Left colon (tissue), 2 donors: ENCODE measurements at places on chromosomes 7 and 10. TPM values are rescaled to one million over a fixed set of nuclear protein-coding genes. Genes with fewer than 3 reads are reported as not detected.

DNA sequence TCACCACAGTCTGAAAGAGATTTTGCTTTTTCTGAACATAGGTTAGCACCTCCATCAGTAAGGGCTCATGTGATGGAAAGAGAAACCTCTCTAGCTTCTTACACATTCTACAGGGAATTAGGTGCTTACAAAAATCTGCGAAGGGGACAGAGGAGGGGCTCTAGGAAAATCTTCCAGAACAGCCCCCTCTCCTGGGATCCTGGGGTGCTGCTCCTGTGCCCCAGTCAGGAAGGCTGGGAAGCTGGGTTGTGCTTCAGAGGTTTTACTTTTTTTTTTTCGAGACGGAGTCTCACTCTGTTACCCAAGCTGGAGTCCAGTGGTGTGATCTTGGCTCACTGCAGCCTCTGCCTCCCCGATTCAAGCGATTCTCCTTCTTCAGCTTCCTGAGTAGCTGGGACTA lies 7.5 kb upstream of the FAM171A1 start:
- DNase-seq = no peak

Gene CYP3A5
- 112 TPM for total RNA-seq

DNA sequence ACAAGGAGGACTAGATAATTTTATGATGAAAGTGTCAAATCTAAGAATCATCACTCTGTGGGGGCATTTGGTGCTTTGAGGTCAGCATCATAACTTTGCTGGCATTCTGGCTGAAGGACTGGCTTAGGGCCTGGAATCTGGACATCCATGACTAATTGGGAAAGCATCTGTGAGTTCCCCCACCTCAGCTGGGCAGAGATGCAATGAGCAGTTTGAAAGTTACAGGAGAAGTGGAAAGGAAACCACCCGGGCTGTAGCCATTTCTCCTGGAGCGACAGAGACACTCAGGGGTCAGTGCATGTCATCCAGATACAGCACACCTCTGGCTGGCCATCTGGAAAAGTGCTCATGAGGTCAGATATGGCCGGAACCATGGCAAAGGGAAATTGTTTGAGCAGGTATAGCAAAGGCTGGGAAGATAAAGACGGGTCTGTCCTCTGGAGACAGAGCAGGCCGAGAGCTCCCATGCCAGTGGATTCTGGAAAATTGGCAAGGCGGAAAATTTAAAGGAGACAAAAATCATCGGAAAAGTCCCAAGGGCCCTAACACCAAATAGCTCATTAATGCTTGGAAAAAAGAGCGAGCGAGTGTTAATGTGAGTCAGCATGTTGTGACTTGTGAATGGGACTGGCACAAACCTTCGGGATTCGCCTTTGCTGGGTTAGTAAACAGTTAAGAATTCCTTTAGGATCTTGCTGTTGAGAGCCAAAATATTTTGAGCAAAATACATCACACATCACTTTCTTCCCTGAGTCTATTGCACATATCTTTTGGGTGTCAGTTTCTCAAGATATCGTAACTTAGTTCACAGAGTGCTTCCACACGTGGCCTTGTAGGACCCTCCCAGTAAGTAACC lies 188.4 kb upstream of the AGK start:
- DNase-seq = no peak

- DNase-seq = no peak
Measured at GRCh38 chr10:95300022-95300539, 9.3 kb upstream of the PDLIM1 start.
